Activated effector memory CD4-positive, alpha-beta T cell treated with anti-CD3 and anti-CD28 coated beads, Interleukin-2, amount 50 U/mL, for 16 hours (primary cell): ENCODE measurements at places on chromosomes 16 and 17.

- DNase-seq: no peak
Measured at GRCh38 chr17:6454495-6455320, 10.5 kb downstream of the PIMREG start.

GRCh38 chr17:74072340-74072739 is 131.1 kb upstream of the RPL38 start:
- no peak for DNase-seq

- no peak for DNase-seq
Measured at GRCh38 chr17:65158622-65159021, 21.5 kb downstream of the RGS9 start.

GRCh38 chr17:57782062-57782490 is 37.0 kb upstream of the CCDC182 start:
- DNase-seq: no peak
